Breast epithelium (tissue), 4 donors: ENCODE measurements at places on chromosomes 12 and 14.

DNA sequence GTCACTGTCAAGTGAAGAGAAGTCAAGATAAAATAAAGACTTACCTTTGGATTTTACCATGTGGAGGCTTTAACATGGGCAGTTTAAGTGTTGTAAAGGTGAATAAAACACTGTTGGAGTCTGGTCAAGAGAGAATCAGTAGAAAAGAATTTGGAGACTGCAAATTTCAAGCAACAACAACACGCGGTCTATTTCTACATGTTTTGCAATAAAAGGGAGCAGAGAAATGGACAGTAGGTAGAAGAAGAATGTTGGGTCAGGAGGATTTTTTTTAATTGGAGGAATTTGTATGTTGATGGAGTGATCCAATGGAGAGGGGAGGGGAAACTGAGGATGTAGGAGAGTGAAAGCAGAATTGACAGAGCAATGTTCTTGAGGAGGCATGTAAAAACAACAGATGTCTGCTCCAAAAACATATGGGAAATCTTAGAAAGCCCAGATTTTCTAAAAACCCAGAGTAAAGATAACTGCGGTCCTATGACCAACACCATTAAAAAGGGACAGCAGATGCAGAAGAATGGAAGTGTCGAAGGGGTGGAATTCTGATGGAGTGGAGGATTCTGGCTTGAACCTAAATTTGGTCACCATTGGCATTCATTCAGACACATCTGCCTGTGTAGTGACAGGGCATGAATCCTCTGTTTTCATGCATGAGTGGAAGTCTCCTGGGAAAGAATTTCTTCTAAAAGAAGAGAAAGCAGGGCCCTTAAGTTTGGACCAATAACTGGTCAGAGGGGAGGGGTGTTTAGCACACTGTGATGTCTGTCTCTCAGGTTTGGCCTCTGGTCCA is 68.0 kb upstream of the OSBPL8 start:
- DNase-seq: no peak

DNA sequence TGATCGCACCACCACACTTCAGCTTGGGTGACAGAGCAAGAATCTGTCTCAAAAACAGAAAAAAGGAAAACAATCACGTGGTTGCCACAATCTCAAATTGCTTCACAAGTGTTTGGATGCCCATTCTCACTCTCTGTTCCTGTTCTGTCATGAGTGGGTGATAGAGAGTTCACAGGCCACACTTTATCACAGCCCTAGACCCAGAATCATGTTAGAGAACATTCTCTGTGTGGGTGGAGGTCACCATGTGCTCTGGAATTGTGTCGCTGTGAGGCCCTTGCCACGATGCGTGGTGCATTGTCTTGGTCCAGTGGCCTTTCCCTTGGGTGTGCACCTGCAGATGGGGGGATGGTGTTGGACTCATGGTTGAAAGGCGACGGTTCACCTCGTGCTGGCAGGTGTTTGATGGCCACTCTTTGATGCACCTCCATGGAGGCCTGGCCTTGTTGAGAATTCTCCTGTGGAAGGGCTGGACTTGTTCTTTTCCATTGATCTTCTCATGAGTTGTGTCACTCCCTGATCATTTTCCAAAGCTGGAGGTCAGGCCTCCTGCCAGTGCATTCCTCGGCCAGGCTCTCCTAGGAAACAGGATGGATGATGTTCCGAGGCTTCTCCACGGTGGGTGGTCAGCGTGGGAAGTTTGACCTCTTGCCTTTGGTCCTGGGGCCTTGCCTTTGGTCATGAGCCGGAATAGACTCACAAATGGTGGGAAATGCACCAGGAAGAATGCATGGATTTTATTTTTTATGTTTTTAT is 91.9 kb downstream of the SLC24A4 start:
- no peak for DNase-seq

- DNase-seq: no peak
These were observed 1118.1 kb downstream of the TRHDE start for GRCh38 chr12:73390261-73390660.

GRCh38 chr14:29927376-29928116 is at the start of gene PRKD1:
TSS of gene PRKD1 (minus strand) at chr14:29927847.
- no peak for DNase-seq

DNA sequence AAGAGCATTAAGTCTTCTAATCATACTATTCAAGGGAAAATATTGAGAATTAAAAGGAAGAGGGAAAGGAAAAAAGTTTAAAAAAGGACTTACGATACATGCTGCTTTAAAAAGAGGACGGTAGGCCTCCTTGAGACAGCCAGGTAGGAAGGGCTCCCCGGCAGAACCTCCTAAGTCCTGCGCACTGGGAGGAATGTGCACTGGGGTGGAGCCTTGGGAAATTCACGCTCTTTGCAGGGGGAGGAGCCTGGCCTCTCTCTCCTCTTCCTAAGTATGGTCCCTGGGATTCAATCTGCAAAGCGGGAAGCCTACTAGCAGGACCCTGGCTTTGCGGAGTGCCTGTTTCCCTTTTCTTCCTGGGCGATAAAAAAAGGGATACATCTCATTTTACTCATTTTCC is 553.0 kb downstream of the RPS29 start:
- no peak for DNase-seq
